ENCODE measurements at places on chromosomes 6 and 20.

GRCh38 chr6:73258721-73259120, 4.3 kb downstream of the KHDC1 start:
- DNase-seq: no peak

DNA sequence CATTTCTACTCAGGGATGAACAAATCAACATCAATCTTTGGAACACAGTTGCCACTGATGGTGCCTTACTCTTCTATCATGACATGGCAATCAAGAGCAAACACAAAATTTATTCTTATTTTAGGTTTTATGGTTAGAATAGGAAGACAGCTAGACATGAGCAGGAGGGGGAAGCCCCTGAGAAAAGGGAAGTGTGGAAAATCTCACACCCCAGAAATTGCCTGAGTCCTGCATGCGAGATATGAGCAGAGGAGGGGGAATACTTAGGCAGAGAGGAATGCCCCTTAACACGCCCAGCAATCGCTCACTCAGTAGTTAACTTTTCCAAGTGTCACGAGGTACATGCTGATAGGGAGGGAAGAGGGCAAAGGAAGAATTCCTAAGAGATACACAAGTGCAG, 79.3 kb downstream of the PLG start:
- no peak for DNase-seq

DNA sequence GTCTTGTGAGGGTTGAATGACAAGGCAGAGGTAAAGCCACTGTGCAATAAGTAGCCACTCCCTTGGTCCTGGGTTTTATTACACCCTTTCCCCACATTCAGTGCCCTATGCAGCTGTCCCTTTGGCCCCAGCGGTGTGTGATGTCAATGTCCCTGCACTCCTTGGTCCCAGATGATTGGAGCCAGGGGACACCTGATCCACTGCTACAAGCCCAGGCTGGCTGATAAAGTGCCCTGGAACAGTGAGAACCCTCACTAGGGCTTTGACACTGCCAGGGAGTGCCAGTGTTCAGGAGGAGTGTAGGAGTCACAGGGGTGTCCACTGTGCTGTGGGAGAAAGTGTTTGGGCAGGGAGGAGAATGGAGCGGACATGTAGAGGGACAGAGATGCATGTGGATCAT, 30.4 kb downstream of the GABRR1 start:
- no peak for DNase-seq

- DNase-seq: no peak
These were observed 25.7 kb upstream of the MYO6 start for GRCh38 chr6:75723382-75723781.

DNA sequence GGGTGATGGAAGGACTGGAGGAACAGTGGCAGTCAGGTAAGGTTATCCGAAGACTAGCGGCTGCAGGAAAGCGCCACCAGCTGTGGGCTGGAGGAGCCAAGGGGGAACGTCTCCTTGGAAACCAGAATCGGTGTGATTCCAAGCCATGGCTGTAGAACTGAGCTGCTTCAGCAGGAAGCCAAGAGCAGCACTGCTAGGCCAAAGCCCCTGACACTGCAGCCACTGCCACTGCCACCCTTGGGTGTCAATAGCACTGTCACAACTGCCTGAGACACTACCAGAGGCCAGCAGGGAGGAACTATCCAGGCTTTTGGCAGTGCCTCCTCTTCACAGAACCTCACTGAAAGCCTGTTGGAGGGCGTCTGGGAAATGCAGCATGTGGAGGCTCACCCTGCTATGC, 289.6 kb upstream of the SUPT3H start:
- DNase-seq: no peak

- no peak for DNase-seq
These were observed 58.8 kb upstream of the ZNF831 start for GRCh38 chr20:59104831-59105230.

DNA sequence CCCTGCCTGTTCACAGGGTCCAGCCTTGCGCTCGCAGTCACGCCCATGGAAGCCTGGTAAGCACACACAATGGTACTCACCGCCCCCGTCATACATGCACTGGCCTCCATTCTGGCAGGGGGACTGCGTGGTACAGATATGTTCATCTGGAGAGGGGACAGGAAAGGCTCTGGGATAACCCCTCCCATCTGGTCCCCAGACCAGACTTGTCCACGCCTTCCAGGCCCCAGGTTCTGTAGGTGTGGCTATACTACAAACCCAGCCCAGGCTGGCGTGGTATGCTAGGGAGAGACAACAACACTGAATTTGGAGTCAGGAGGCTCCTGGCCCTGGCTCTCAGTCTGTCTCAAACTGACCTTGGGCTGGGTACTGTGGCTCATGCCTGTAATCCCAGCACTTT, 3.4 kb downstream of the DLK2 start:
- no peak for DNase-seq
